SJSA1 (cell line): ENCODE measurements at places on chromosomes 6 and 20. TPM values are rescaled to one million over a fixed set of nuclear protein-coding genes. Genes with fewer than 3 reads are reported as not detected.

Gene VPS16
- 40.5 and 44.3 TPM in 2 replicates for total RNA-seq

Gene MEP1A
- total RNA-seq, result 0.08 and 1.0 TPM in 2 replicates

Gene ZNF311
- not detected in 2 replicates for total RNA-seq

Gene PRPH2
- total RNA-seq, result not detected in 2 replicates

Gene LINC00237
- total RNA-seq, result not detected in 2 replicates

Gene SLC35D3
- not detected in 2 replicates for total RNA-seq

Gene FILIP1
- 2.4 and 4.1 TPM in 2 replicates for total RNA-seq

Gene PRICKLE4
- total RNA-seq, result not detected in 2 replicates

Gene TRIM10
- not detected in 2 replicates for total RNA-seq

Gene TTLL9
- total RNA-seq, result not detected in 2 replicates

Gene RAE1
- 67.2 and 99.7 TPM in 2 replicates for total RNA-seq

Gene DLL1
- 0.03 TPM in 1 of 2 replicates, not detected in the other for total RNA-seq

Gene FGD2
- not detected in 2 replicates for total RNA-seq

Gene COL9A3
- total RNA-seq, result not detected in 2 replicates

Gene FOXF2
- 48.2 and 51.6 TPM in 2 replicates for total RNA-seq

Gene SPTLC3
- 4.5 and 13.6 TPM in 2 replicates for total RNA-seq

Gene GTSF1L
- total RNA-seq, result not detected in 2 replicates

Gene ERVFRD-1
- total RNA-seq, result not detected in 2 replicates

Gene PRL
- not detected in 2 replicates for total RNA-seq

Gene MAVS
- 14.4 and 21.5 TPM in 2 replicates for total RNA-seq

Gene IP6K3
- 5.2 and 5.3 TPM in 2 replicates for total RNA-seq

Gene TXLNB
- total RNA-seq, result not detected in 2 replicates

Gene OPRM1
- not detected in 2 replicates for total RNA-seq

Gene KCNK16
- total RNA-seq, result not detected in 2 replicates

Gene CLDN20
- total RNA-seq, result not detected in 2 replicates

Gene IYD
- not detected in 2 replicates for total RNA-seq

Gene PCNA
- 391 and 409 TPM in 2 replicates for total RNA-seq

Gene RAD21L1
- total RNA-seq, result 0.19 and 0.29 TPM in 2 replicates

Gene R3HDML
- total RNA-seq, result not detected in 2 replicates

Gene CALHM5
- 6.2 and 7.2 TPM in 2 replicates for total RNA-seq

Gene FAM217A
- not detected in 2 replicates for total RNA-seq

Gene RBPJL
- total RNA-seq, result not detected in 2 replicates

Gene NEDD9
- total RNA-seq, result 13.3 and 27.8 TPM in 2 replicates

Gene ACAT2
- 81.8 and 120 TPM in 2 replicates for total RNA-seq

Gene PAK5
- total RNA-seq, result not detected in 2 replicates

Gene ZNF831
- not detected in 2 replicates for total RNA-seq

Gene CNR1
- total RNA-seq, result 0.24 and 0.50 TPM in 2 replicates

Gene EYA2
- total RNA-seq, result 0.08 TPM in 1 of 2 replicates, not detected in the other

Gene SSTR4
- not detected in 2 replicates for total RNA-seq

Gene GPX5
- total RNA-seq, result not detected in 2 replicates
